ENCODE measurements at places on chromosomes 4 and X.

DNA sequence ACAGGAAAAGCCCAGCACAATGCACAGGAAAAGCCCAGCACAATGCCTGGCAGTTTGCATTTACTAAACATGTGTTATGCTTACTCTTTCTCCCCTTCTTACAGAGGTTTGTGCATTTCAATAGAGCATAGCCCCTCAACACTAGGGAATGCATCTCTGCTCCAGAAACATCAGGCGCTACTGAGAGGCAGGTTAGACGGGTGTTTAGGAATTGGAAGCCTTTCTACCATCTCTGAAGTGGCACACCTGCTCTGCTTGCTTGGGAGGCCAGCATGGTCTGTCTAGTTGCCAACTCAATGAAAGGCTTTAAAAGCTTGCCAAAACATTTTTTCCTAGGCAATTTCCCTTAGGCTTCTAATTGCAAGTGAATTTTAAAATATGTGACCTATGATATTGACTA, 55.7 kb downstream of the GRID2 start:
- DNase-seq, result no peak

GRCh38 chrX:8960957-8961468, 72.9 kb downstream of the FAM9B start:
- no peak for DNase-seq

GRCh38 chrX:3124031-3124430, 82.8 kb downstream of the ARSF start:
- no peak for DNase-seq

- no peak for DNase-seq
Observed at GRCh38 chr4:55255179-55255578, 90.9 kb upstream of the SRD5A3 start.

DNA sequence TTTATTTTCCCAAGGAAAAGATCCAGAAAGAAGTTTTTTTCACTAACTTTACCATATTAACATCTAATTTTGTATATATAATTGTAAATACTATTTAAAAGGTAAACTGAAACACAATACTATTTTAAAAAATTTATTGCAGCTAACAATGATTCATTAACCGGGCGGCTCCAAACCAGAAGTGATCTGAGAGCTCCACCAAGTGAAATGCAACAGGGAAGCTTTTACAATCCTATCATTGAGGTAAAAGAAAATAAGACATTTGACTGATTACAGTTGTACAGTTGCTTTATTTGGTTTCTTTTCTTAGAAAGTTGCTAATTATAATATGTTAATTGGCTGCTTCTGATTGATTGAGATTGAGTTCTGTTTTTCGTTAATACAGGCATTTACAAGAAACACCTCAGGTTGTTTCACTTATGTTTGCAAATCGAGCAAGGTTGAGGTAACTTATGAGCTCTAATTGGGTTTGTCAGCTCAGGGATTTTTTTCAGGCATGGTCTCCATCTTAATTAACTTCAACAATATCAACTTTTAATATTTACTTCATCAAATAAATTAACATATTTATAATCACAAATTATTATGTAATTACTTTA, 220.2 kb upstream of the UGT8 start:
- no peak for DNase-seq

- no peak for DNase-seq
Observed at GRCh38 chrX:55867181-55867651, 149.7 kb downstream of the RRAGB start.

DNA sequence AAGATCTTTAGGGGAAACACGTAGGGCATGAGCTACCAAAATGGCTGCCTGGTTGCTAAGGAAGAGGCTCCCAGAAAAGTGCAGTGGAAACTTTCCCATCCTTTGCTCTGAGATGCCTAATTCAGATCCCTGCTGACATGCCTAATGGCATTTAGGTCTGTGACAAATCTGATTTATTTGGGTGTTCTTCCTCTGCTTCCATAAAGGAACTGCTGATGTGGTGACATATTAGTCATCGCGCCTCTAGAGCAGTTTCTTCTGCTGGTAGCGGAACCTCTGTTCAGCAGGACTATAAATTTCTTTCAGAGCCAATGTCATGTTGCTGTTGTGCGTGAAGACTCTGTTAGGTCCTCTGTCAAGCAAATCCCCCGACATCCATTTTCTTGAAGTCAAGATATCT, 310.0 kb downstream of the PDHA2 start:
- no peak for DNase-seq

DNA sequence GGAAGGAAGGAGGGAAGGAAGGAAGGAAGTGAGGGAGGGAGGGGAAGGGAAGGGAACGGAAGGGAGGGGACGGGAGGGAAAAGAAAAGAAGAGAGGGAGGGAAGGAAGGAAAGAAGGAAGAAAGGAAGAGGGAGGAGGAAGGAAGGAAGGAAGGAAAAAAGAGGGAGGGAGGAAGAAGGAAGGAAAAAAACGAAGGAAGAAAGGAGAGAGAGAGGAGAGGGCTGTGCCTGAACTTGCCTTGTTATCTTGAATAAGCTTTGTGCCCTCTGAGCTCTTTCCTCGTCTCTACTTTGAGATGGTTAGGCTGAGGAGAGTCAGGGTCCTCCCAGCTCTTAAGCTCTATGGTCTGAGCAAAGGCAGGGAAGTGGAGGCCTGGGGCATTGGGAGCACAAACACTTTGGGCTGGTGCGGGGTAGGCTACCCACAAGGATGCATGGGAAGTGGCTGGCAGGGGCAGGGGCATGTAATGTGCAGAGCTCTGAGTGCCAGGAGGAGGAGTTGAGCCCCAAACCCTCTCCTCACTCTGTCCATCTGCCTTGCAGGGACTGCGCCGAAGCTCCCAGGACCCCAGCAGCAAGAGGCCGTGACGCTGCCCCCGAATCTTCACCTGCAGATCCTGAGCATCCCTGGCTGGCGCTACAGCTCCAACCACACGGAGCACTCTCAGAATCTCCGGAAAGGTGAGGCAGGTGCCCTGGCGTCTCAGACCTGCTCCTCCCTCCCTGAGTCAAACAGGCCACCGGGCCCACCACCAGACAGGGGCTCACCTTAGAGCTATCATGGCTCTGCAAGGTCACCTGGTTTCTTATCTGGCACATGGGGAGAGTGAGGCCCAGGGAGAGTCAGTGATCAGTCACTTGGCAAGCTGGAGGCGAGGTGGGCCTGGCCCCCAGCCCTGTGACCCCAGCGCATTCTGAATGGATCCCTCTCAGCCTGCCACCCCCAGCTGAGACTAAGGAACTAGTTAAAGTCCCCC, 26.5 kb upstream of the MRFAP1 start:
- no peak for DNase-seq

DNA sequence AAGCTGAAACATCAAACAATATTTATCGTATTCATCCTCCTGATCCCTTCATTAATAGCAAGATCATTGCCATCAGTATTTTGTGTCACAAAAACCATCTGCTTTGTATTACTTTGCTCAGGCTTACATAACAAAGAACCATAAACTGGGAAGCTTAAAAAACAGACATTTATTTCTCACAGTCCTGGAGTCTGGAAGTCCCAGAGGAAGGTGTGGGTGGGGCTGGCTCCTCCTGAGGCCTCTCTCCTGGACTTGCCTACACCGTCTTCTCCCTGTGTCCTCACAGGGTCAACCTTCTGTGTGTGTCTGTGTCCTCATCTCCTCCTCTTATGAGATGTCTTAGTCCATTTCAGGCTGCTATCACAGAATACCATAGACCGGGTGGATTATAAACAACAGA, 61.3 kb upstream of the MXRA5 start:
- DNase-seq, result no peak

DNA sequence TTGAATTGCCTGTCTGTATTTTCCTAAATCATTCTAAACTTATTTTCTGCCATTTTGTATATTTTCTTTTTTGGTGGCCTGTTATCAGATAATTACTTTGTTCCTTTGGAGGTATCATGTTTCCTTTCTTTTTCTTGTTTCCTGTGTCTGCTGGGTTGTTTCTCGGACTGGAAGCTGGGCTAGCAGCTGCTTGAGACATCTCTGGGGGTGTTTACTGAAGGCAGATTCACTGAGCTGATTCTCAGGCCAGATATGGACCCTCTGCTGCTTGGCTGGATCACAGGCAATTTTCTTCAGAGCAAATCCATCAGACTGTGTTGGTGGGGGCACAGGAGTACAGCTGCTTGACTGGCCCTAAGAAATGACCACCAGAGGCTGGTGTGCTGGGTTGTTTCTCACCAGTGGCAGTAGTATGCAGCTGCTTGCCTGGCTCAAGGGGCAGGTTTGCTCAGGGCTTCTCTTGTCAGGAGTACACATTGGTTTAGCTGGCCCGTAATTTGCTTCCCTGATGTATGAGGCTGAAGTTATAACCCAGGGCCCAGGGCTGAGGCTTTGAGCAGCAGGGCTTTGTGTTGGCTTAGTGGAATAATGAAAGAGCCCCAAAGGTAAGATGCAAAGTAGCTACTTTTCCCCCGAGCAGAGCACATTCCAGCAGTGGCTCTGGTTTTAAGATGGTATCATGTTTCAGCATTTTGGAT, 680.6 kb downstream of the TECRL start:
- DNase-seq, result peak; percentile 26

- no peak for DNase-seq
Observed at GRCh38 chrX:139596068-139596467, 65.5 kb downstream of the F9 start.

GRCh38 chr4:157315968-157316367, 95.4 kb downstream of the GRIA2 start:
- no peak for DNase-seq

GRCh38 chrX:151919610-151920009, 6.9 kb downstream of the MAGEA4 start:
- no peak for DNase-seq

DNA sequence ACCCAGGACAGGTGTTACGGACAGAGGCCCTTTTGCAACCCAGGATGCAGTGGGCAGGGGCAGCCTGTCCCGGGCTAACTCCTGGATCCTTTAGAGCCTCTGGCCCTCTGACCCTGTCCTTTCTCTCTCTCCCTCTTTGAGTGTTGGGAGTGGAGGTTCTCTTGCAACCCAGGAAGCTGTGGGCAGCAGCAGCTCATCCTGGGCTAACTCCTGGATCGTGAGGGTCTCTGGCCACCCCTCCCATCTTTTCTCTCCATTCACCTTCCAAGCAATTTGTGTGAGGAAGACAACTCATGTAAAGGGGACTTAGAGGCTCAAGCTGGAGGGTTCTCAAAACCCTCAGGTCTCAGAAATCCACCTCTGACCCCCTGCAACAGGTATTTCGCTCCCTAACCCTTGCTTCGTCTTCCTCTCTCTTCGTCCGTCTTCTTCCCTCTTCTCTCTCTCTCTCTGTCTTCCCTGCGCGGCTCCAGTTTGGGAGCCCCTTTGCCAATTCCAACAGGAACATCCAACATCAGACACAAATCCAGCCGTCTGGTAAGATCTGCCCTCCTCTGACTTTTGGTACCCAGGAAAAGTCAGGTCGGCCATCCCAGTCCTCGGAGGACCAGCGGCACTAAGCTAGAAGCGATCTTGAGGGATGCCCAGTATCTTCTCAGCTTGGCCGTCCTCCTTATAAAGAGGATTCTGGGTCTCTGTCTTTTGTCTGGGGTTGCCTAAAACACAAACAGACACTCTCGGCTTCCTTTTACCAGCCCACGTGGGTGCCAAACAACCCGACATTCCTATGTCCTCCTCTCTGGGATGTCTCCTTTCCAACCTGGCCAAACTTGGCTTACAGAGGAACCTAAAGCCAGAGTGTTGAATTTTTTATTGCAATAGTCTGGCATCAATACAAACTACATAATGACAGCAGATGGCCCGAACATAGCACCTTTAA, 7.9 kb downstream of the ASMTL start:
- DNase-seq, result no peak

Measured in kidney (tissue), 22 donors.